ENCODE measurements at places on chromosomes 12 and 14.

DNA sequence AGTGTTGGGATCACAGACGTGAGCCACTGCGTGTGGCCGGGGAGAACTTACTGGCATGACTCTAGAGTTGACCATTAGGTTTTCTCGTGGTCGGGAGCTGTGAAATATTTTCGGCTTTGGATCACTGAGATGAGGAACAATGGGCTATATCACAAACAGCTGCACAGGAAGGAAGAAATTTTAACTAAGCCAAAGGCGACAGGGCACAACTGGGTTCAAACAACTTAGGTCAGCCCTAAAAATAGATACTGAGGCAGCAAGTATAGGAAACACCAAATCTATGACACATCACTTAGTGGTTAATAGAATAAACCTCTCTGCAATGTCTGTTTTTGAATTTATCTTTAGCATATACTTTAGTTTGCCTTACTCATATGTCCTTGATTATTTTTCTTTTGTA lies 162.9 kb downstream of the LRIG3 start:
- DNase-seq = peak; percentile 85

DNA sequence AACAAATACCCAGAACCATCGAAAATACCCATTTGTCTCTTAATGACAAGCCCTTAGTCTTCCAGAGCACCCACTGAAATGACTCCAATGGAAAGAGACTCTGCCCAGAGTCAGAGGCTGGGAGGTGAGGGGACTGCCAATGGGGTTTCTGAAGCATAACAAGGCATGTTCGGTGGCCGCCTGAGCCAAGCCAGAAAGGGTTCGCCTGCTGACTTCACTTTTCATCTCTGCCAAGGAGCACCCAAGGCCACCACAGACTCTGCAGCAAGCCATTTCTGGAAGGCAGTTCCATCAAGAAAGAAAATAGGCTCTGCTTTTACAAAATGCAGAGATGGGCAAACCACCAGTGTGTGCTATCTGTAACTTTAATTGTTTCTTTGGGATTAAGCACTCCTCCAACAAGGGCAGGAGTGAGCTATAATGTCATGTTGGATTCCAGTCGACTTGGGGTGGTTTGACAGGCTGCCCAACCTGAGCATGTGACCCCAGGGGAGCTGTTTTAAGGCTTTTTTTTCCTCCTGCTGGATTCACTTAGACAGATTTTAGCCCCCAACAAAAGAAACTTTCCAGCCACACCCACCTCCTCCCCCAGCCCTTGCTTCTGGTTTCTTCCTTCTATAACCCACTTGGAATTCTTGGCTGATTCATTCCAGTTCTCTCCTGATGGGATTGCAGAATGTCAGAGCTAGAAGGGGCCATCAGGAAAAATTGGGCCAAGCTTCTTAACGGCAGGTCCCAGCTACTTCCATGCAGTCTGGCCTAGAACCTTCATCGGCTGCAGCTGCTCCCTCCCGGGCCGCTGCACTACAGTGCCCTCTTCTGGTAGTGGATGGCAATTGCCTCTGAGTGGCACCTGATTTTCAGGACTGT lies 24.1 kb downstream of the CKAP4 start:
- peak; percentile 64 for DNase-seq

- peak; percentile 47 for DNase-seq
Observed at GRCh38 chr12:18224745-18225144, 36.6 kb upstream of the PIK3C2G start.

DNA sequence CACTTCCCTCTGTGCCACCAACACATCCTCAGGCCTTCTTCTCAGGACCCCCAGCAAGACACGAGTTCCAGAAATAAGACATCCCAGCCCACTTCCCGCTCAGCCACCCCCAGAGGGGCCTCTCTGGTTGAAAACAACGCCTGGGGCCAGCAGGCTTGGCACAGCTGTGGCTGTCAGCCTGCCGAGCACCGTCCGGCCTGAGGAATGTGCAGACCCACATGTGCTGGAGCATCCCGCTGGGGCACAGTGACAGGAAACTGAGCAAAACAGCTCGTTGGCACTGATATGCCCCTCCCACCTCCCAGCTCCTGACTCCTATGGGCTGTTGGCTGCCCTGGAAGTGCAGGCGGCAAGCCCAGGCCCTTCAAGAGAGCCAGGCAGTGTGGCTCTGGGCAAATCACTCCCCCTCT lies 1.4 kb downstream of the SYNE3 start:
- DNase-seq = peak; percentile 84

GRCh38 chr12:79016181-79016580 lies 151.6 kb downstream of the SYT1 start:
- DNase-seq = no peak

GRCh38 chr12:90999966-91000365 lies 4.8 kb downstream of the EPYC start:
- peak; percentile 37 for DNase-seq

DNA sequence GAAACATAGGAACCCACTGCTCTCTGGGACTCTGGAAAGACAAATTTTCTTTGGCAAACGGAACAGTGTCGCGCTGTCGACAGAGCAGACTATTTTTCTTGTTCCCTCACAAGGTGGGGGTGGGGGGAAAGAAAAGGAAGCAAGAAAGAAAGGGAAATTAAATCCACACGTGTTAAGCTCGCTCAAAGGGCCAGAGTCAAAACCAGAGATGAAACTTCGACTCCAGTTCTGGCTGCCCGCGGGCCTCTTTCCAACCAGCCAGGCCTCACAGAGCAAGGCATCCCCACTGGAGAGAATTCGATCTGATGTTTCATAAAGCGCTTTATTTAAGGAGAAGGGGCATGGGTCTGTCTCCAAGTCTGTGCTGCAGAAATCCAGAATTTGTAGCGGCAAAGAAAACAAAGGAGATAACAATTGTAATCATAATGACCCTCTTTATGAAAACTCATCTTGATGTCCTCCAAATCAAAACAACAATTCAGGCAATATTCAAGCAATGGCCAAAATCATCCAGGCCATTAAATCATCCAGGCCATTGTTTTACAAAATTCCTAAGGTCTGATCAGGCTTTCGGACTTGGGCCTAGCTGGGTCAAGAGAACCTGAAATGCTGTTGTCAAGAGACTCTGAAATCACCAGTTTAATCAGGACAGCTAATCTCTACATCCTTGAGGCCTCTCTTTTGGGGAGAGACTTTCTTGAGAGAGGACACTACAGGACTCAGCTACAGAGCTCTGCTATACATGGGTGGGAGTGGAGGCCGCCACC lies 5.3 kb upstream of the TBX5 start:
- DNase-seq = peak; percentile 59

DNA sequence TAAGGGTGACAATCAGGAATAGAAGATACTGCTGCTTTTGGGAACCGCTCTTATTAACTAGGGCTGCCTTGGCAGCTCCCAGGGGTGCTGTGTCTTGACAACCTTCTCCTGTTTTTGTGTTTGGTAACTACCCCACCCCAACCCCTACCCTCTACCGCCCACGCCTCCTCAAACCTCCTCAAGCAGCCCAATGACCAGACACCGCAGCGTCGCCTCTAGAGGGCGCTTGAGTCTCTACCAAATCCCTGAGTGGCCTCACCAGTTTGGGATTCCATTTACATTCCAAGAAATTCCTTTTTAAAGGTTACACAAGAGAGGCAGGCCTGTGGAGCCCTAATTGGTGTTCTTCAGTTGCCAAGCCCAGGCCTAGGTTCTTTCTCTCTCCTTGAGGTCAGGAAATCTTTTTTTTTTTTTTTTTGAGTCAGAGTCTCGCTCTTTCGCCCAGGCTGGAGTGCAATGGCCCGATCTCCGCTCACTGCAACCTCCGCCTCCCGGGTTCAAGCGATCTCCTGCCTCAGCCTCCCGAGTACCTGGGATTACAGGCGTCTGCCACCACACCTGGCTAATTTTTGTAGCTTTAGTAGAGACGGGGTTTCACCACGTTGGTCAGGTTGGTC lies 72.4 kb upstream of the USP44 start:
- peak; percentile 95 for DNase-seq

GRCh38 chr12:81284137-81284536 lies 206.3 kb downstream of the ACSS3 start:
- peak; percentile 48 for DNase-seq

- DNase-seq = peak; percentile 30
Observed at GRCh38 chr12:12563290-12563928, 746 bp upstream of the DUSP16 start.

DNA sequence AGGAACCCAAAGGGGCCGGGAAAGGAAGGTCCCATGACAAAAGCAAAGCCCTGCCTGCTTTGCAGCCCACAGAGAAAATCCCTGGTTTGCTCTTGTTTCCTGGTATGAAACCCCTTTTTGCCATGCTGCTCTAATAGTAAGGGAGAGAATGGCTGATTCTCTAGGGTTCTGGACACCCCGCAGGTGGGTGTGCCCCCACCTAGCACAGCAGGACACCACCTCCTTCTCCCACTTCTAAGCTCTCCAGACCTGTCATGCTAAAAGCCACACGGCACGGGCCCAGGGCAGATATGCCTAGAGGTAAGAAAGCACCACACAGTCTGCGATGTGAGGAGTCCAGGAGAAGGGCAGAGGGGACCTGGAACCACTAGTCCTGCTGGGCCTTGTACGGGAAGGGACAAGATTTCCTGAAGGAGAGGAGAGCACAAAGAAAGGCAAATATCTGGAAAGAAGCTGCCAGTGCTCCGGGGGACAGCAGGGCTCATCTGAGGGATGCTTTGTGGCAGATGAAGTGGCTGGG lies 113.3 kb downstream of the BCL11B start:
- DNase-seq = no peak

Data from EL (cell line).